ENCODE measurements at places on chromosomes 3 and 15.

DNA sequence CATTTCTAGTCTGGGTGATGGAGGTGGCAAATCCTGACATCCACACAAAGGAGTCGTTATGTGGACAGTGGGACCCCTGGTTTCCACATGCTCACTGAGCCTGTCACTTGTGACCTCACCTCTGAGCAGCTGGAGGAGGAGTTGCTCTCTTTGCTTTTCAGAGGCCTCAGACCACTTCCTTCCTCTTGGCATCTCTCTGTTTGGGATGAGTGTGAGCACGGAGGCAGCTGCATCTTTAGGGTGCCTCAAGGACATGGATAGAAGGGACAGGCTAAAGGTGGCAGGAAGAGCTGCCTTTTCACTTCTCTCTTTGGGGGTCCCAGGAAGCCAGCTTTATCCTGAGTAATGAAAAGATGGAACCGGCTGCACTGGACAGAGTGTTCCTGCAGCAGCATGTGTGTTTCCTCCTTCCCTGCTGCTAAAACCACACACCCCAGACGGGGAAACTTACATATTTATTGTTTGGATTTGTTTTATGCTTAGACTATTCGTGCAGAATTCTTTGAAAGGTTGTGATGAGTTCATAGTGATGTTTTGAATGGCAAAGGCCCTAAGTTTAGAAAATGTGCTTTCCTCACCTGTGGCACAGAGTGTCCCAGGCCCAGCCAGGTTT is 31.8 kb downstream of the GPR171 start:
- DNase-seq: no peak

- no peak for DNase-seq
Measured at GRCh38 chr3:143328451-143328850, 208.9 kb downstream of the CHST2 start.

DNA sequence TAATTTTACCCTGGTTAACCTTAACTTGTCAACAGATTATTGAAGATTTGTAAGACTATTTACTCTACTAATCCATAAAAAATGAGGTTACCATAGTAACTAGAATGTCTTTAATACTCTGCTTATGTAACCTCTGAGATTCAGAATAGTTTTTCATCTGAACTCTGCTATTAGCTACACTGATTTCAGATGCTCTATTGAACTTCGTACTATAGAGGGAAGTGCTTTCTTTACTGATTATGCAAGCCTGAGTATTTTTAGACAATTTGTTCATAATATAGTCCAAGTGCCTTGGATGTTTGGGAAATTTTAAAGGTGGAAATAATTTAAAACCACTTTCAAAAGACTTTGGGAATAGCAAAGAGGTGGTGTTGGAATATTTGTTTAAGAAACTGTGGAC is 107.9 kb upstream of the GBE1 start:
- no peak for DNase-seq

- DNase-seq: no peak
Measured at GRCh38 chr15:78147566-78147965, 1.6 kb upstream of the IDH3A start.

DNA sequence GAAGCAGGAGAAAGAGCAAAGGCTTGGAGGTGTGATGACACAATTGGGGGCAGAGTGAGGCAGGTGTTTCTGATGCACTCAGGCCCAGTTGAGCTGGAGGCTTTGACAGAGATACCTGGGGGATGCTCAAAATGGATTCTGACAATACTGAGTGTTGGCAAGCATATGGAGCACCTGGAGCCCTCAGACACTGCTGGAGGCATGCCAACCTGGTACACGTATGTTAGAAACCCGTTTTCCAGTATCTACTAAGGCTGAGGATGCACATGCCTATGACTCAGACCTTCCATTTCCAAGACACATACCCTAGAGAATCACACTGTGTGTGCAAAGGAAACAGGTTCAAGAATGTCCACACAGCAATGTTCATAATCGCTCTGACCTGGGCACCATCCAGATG is 58.7 kb downstream of the WNT7A start:
- DNase-seq: no peak

DNA sequence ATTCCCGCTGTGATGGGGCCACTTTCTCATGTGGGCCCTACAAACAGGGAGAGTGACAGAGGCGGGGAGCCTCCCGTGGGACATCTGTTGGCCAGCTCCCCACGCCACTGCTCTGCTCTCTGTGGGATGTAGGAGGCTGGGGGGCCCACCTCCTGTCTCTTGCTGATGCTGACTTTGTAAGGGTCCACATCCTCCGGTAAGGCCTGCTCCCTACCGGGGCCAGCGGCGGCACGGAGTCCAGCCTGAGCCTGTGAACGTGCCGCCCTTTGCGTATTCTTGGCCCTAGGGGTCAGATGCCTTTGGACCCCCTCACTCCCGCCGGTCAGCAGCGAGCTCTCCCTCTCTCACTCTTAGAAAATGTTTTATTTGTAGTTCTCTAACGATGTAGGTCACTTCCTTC is 153.2 kb downstream of the LRRC28 start:
- DNase-seq: no peak

- DNase-seq: peak; percentile 69
Measured at GRCh38 chr3:123559040-123559861, 25.6 kb downstream of the HACD2 start.

DNA sequence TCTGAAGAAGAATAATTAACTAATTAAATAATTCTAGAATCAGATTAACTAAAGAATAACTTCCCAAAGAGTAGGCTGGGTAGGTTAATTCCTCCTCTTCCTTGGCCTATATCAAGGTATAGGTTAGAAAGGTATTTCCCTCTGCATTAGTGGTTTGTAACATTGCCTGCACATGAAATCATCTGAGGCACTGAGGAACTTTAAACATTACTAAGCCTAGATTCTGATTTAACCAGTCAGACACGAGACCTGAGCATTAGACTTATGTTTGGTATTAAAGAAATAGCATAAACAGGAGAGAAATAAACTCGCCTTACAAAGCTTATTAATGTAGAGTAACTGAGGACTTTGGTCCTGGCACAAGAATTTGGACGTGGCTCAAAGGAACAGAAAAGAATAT is 84.2 kb downstream of the FGF7 start:
- DNase-seq: no peak

GRCh38 chr3:62109534-62109933 is 263.8 kb downstream of the FEZF2 start:
- DNase-seq: peak; percentile 93

DNA sequence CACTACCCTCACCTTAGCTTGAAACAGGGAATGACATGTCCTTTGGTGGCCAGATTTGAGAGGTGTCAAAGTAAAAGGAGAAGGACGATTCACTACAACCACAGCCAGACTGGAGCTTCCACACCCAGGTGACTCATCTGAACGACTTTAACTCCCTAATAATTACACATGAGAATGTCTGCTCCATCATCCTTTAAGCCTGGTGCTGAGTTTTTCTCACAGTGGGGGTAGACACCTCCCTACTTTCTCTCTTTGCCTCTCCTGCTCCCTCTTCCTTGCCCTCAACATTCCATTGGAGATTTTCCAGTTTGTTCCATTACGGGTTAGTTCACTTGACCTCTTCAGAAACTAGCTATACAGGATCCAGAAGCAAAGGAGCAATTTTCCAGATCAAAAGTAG is 154.3 kb upstream of the BHLHE40 start:
- DNase-seq: peak; percentile 85

- no peak for DNase-seq
Measured at GRCh38 chr3:185342459-185343174, 20.3 kb upstream of the MAP3K13 start.

DNA sequence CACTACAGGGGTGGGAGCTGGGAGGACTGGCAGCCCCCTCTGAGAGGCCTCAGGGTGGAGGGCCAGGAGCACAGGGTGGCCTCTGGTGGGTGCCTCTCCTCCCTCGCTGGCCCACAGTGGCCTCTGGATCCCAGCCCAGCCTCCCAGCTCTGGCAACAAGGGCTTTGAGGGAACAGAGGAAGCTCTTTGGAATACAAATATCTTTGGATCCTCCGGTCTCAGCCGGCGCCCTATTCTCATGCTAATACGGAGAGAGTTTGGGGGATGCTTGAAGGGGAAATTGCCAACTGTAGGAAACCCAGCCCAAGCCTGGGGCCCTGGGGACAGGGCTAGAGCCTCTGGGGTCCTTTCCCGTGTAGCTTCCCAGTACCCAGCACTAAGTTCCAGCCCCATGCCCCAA is 33.4 kb upstream of the INSYN1 start:
- DNase-seq: no peak

- DNase-seq: no peak
Measured at GRCh38 chr15:94930960-94931359, 699.6 kb downstream of the MCTP2 start.

- peak; percentile 62 for DNase-seq
Measured at GRCh38 chr15:88894819-88895767, at the start of gene HAPLN3. HAPLN3 (minus strand) TSS chr15:88895544; CDS start chr15:88887298, 8,246 bp downstream.

DNA sequence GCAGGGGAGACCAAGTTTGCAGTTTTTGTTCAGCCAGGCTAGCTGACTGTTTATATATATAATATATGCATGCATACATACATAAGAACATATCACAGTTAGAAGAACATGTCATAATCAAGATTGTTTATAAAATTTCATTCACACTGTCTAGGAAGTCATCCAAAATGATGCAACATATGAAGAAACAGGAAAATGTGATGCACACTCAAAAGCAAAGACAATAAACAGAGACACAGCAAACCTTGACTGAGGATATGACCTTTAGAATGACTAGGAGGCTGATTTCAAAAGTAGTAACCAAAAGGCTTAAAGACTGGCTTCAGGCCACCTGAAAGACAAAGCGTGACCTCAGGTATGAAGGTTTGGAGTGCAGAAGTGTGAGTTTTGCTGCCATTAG is 166.2 kb upstream of the NDN start:
- DNase-seq: no peak

DNA sequence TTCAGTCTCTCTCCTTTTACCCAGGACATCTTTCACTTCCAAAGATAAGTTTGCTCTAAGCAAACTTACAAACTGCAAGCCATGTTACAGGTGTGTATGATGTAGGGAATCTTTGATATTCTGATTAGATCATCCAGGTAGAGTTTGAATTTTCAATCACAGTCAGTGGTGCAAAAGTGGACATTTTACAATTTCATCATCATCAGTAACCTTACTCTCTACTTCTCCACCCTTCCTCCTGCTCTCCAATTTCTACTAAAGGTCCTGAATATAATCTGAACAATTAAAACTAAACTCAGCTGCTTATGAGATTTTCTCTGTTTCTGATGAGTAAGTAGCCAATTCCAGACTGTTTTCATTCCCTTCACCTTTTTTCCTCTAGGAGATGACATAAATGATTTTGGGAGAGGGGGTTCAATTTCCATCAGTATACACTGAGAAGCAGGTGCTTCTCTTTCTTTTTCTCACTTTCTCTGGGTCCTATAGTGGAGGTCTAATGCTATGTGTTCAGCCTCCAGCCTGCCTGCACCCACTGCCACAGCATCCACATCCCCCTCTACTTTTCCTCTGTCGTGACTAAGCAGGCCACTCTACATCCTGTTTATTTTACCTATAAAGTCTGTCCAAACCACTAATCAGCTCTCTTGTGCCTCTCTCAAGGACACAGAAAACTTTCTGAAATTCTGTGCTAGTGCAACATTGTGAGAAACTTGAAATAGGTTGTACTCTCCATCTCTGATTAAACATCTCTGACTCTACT is 27.6 kb downstream of the SUCNR1 start:
- no peak for DNase-seq

GRCh38 chr15:57228395-57228794 is 147.9 kb upstream of the CGNL1 start:
- DNase-seq: no peak

DNA sequence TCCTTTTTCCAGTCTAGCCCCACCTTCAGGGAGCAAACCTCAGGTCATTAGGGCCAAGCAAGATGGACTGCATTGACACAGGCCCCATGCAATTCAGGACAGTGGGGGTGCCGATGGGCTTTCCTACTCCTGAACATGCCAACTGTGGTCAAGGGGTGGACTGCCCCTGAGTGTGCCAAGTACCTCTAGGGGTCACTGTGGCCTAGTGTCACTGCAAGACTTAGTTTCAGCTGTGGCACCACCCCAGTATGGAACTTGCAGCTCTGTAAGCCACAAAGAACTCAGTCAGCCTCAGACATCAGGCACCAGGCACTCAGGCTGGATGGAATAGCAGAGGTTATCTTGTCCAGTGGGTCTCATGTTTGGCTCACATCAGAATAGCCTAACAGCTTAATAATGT is 32.3 kb downstream of the EXOG start:
- no peak for DNase-seq

DNA sequence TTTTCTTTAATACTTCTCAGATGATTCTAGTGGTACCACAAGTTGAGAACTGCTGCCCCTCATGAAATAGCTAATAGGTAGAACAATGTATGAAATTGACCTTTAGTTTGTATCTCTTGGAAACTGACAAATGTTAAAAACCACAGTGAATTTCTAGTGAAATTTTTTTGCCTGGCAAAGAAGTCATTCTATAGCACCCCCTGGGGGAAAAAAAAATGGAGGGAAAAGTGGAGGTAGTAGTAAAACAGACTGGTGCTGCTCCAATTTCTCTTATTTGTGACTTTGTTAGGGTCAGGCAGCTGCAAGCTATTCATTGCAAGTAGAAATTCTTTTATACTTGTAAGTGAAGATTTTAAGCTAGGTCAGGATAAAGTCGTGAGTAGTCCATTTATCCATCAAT is 605.0 kb downstream of the NLGN1 start:
- DNase-seq: no peak

- DNase-seq: peak; percentile 51
Measured at GRCh38 chr3:12644331-12644937, 19.5 kb downstream of the RAF1 start.

DNA sequence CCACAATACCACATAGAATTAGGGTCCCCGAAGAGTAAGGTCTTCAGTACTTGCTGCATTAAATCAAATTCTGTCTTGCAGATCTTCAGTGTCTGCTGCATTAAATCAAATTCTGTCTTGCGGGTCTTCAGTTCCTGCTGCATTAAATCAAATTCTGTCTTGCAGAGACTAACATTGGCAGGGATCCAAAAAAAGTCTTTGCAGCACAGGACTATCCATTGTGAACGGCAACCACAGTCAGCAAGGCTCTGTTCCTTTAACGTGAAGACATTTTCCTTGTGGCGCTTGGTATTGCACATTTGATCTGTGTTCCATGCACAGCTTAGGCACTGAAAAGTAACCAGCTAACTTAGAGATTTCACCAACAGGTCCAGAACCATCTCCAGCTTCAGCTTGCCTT is 46.8 kb upstream of the POMGNT2 start:
- DNase-seq: no peak

- no peak for DNase-seq
Measured at GRCh38 chr3:30081904-30082303, 524.5 kb upstream of the TGFBR2 start.

- DNase-seq: no peak
Measured at GRCh38 chr3:140501061-140501769, 176.6 kb upstream of the TRIM42 start.

DNA sequence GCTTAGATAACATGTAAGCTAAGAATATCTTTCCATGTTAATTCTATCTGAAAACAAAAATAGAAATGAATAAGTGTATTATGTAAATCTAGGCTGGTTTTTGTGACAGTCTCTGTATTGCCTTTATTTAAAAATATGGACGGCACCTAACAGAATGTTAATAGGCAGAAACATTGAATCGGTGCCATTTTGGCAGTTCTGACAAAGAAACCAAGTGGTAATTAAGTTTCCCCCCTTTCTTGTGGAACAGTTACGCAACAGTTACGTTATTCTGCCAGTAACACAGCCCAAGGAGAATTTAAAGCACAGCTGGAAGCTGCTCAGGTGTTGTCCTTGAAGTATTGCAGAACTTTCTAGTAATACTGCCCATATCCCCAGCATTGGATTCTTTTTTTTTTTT is 21.5 kb downstream of the LARS2 start:
- DNase-seq: no peak

GRCh38 chr15:70474471-70475406 is 288.6 kb downstream of the UACA start:
- DNase-seq: peak; percentile 89

Measured in AG08395 (cell line).